Omental fat pad (tissue), 4 donors: ENCODE measurements at places on chromosomes 13 and 19. TPM values are rescaled to one million over a fixed set of nuclear protein-coding genes. Genes with fewer than 3 reads are reported as not detected.
A peak's percentile ranks its signal among the peaks of the same experiment; 100 is the strongest.

SPTBN4 gene
- total RNA-seq, result 3.2 TPM

DNA sequence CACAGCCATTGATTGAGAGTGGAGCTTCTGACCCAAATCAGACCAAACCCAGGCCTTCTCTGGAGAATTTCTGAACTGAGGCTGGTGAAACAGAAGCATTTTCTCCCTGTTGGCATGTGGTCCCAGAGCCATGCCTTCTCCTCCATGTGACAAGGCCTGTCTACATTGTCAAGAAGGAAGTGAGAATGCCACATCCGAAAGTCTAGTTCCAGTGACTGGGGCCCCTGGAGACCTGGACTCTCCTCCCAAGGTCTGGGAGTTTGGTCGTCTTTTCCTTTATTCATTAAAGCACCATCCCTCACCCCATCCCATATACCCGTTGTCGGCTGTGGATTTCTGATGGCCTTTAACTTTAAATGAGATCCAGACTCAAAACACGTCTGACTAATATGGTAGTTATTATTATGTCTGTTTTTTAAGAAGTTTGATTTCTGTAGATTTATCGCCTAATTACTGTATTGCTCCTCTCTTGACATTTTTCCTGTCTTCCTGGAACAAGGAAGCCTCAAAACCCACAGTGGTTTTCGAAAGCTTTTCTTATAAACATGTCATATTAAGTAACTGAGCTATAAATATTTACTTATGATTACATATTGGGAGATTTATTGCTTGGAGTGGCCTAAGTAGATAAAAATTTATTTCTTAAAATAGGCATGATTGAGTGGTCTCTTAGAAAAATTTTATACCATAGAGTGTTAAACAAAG, 128.3 kb upstream of the FRY start:
- DNase-seq, result no peak

- DNase-seq, result no peak
Observed at GRCh38 chr19:21084343-21084742, 2.3 kb downstream of the ZNF714 start.

- DNase-seq, result no peak
Observed at GRCh38 chr13:45320876-45321629, 19.9 kb downstream of the TPT1 start.

DNA sequence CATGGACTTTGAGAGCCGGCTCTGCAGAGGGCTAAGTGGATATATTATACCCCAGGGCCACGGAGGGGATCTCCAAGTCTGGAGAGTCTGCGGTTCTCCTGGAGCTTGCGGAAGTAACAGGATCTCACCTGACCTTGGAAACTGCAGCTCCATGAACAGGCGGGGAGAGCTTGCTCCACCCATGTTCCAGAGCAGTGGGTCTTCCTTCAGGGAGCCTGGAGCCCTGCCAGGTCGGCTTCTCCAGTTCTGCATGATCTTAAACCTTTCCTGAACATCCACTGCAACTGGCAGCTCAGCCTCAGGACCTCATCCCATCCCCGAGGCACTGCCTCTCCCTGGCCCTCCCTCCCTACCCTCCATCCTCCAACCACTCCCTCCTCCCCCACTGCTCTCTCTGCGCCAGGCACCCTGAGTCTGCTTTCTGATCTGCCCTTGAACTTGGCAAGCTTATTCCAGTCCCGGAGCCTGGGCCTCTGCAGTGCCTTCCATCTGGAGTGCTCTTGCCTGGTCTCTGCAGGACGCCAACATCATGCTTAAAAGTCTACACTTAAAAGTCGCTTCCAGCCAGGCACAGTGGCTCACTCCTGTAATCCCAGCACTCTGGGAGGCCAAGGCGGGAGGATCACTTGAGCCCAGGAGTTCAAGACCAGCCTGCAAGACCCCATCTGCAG, 13.2 kb downstream of the ATCAY start:
- DNase-seq, result no peak

DNA sequence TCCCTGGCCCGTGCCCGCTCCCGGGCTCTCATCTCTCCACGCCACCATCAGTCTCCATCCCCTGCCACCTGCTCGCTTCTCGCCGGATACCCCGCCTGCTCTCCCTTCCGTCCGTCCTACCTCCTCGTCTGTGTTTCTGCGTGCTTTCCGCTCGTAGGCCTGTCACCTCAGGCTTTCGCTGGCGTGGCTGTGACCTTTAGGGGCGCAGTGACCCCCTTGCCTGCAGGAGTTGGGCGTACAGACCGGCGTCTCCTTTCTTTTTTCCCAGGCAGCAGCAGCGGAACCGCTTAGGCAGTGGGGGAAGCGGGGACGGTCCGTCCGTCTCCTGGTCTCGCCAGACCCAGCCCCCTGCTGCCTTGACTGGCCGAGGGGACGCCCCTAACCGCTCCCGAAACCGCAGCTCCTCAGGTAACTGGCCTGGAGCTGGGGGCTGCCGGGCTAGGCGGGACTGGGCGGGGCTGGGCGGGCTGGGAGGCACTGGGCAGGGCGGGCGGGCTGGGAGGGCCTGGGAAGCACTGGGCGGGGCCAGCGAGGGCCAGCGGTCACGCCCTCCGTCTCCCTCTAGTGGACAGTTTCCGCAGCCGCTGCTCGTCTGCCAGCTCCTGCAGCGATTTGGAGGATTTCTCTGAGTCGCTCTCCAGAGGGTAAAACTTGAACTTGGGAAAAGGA, 6.3 kb downstream of the PGLYRP1 start:
- DNase-seq, result peak; percentile 36

DNA sequence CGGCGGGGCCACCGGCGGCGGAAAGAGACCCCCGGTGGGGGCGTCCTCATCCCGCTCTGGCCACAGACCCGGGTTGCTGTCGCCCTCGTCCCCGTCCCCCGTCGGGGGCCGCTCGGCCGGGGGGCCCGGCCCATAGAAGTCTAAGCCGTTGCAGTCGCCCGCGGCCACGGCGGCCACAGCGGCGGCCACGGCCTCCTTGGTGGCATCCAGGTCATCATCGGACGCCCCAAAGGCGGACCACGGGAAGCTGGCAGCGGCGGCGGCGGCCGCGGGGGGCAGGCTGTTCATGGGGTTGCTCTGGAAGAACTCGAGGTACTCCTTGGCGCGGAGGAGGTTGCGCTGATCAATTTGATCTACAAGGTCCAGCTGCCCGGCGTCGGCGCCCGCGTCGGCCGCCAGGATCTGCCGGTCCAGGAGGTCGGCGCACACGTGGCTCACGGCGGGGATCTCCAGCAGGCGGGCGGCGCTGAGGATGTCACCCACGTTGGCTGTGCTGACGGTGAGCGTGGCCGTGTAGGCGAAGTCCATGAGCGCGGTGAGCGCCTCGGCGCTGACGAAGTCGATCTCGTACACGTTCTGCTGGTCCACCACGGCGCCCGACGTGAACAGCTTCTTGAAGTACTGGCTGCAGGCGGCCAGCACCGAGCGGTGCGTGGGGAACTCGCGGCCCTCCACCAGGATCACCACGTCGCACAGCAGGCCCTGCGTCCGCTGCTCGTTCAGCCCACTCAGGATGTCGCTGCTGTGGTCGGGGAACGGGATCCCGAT, 12.1 kb downstream of the ZBTB7A start:
- no peak for DNase-seq

- DNase-seq, result no peak
Observed at GRCh38 chr19:38550376-38550775, 67.4 kb downstream of the MAP4K1 start.
